Urothelium cell line (cell line): ENCODE measurements at places on chromosomes 3 and 15.

DNA sequence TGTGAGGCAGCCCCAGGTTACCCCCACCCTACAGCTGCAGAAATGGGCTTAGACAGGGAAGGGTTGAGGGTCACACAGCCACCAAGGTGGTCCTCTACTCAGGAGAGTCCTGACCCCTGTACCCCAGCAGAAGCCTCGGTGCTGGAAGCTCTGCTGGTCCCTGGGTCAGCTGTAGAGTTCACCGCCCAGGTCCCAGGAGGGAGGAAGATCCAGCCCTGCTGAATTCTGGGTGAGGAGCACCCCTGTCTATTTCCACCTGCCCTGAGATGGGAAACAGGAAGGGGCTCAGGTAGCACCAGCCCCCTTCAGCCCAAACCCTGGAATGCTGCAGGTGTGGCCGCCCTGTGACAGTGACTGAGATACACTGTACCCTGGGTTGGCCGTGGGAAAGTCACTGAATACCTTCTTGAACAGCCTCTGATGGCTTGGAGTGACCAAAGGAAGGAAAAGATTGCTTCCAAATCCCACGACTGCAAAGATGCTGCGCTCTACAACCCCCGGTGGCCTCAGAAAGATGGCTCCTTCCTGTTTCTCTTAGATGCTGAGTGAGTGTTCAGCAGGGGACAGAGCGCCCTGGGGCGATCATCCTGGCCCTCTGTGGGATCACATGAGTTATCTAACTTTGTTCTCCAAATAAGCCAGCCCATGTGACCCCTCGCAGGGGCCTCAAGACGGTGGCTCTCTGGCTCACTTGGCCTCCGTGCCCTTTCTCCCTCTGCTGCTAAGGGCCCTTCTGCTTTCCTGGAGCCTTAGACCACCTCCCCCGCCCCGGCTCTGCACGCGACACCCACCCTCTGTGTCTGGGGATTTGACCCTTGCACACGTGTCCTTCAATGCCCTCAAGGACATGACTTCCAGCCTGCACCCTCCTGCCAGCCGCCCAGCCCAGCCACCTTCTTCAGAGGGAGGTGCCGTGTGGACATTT lies 141.9 kb downstream of the NSMCE3 start:
- DNase-seq, result no peak

DNA sequence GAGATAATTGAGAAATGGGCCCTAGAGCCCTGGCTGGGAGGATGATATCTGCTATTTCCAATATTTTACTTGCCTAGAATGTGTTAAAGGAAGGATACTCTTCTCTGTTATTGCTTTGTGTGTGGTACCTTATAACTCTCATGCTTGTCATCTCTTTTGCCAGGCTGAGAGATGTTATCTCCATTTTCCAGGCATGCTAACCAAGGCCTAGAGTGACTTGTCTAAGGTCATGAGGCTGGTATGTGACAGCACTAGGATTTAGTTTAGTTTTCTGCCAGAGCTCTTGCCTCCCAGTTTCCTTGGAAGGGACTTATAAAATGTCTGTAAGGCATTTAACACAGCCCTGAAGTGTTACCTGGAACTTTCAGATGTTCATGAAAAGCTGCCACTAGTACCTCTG lies 1.4 kb downstream of the CLK3 start:
- no peak for DNase-seq

GRCh38 chr3:182818296-182818978 lies 25.1 kb downstream of the ATP11B start:
- peak; percentile 6 for DNase-seq

DNA sequence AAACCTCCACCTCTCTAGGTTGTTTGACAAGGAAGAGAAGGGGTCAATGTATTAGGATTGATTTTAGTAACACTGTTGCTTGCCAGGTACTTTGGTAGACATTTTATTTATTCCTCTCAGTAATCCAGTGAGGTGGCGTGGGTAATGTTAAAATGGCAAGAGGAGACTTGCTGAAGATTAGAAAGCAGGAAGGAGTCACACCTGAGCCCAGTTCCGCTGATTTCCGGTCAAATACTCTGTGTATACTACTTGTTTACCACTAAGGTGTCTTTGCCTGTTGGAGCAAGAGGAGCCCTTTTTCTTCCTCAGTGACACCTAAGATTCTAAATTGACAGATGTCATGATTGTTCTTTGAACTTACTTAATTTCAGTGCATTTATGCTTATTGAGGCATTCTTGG lies 1.7 kb downstream of the OXNAD1 start:
- DNase-seq, result no peak

- no peak for DNase-seq
Measured at GRCh38 chr15:47588958-47589357, 128.3 kb upstream of the SEMA6D start.

DNA sequence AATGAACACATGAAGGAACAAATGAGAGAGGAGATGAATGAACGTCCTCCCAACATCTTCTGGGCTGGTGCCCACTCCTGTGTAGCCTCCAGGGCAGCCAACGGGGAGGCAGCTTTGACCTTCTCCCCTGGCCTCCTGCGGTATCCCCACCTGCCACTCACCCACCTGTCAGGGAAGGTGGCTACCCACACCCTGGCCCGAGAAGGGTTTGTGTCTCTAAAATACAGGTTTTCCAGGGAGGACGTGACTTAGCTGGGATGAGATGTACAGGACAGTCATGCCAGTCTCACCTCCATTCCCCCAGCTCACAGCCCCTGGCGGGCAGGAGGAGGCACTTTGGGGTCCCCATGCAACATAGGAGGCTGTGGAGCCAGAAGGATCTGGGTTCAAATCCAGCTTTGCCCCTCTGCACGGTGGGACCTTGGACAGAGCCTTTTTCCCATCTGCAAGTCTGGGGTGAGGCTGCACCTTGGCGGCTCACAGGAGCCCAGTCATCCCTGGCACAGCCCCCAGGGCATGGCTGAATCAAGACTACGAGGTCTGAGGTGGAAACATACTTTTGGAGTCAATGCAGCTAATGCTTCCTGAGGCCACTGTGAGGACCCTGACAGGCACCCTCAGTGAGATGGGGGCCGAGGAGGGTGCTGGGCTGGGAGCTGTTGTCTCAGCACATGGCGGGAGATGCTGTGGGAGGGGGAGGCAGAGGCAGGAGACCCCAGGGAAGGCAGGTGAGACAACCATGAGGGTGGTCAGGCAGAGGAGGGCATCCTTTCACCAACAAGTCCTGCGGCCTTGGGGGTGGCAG lies 11.1 kb upstream of the PLXND1 start:
- no peak for DNase-seq

DNA sequence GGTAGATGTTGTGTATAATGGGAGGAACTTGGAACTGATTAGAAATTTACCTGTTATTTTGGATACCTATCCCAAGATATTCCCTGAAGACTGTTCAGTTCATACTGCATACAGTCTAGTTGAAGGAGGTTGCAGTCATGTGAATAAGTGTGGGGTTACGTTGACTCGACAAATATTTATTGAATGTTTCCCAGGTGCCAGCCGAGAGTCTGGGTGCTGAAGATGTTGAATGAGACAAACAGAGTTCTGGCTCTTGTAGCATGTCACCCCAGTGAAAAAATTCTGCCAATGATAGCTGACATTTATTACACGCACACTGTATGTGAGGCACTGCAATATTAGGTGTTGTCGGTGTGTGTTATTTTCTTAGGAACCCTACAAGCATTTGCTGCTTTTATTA lies 176.0 kb downstream of the KCNMB2 start:
- DNase-seq, result no peak

DNA sequence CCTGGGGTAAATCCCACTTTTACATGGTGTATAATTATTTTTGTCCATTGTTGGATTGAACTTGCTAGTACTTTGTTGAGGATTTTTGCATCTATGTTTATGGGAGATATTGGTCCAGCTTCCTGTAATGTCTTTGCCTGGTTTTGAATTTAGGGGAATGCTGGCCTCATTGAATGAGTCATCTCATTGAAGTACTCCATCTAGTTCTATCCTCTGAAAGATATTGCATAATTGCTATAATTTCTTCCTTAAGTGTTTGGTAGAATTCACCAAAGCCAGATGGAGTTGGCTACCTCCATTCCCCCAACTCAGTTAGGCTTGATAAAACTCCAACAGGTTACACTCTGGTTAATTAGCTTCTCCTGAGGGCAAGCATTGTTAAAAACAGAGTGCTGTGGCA lies 237.4 kb upstream of the TGFBR2 start:
- no peak for DNase-seq

DNA sequence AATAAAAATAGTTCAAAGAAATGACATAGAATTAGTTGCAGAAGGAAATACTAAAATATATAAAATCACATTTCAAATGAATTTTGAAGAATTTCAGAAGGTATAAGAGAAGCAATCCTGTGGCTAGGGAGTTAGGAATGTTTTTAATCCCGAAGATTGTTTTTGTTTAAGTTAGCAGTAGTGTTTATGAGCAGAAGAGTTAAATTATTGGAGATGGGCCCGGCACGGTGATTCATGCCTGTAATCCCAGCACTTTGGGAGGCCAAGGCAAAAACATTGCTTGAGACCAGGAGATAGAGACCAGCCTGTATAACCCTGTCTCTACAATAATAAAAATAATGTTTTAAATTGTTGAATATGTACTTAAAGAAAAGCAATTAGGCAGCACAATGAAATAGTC lies 432.5 kb downstream of the MFSD1 start:
- DNase-seq, result no peak

GRCh38 chr3:137224464-137224863 lies 266.7 kb downstream of the IL20RB start:
- no peak for DNase-seq

- DNase-seq, result no peak
Measured at GRCh38 chr3:18393906-18394305, 31.2 kb downstream of the SATB1 start.

DNA sequence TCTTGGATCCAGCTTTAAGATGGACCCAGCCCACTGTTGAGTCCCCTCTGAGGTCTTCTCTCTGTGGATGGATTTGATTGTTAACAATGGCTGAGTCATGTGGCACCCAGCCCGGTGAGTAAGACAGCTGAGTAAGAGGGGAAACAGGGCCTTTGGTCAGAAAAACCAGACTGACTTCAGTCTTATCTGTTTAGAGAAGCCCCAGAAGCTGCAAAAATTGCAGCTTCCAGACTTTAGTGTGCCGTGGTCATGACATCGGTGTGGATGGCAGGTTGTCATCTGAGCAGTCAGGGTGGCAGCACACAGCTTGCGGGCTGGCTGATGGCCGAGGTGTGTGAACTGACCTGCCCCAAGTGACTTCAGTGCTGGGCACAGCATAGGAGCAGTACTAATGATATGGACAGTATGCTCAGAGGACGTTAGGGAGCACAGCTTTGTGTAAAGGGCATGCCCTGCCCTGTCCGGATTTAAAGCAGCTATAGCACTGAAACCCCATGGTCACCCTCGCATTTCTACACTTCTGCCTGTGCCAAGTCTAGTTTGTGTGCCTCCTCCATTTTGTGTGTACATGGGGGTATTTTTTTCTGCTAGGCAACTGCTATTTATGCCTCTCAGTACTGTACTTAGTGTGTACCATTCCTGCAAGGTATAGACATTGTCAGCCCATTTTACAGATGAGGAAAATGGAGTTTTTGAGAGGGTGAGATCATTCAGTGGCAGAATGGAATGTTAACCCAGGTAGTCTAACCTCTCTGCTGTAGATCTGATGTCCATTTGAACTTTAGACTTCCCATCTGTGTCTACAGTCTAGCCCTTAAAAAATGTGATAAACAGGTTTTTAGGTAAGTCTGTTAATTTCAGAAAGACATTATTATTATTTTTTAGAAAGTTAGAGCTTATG lies 44.4 kb downstream of the FLNB start:
- peak; percentile 79 for DNase-seq
